ENCODE measurements at places on chromosomes 11 and 22.
A peak's percentile ranks its signal among the peaks of the same experiment; 100 is the strongest.

GRCh38 chr22:45164270-45165088, 754 bp downstream of the NUP50 start:
- no peak for DNase-seq

- DNase-seq = no peak
Measured at GRCh38 chr11:114886644-114887265, 208.4 kb downstream of the NXPE2 start.

DNA sequence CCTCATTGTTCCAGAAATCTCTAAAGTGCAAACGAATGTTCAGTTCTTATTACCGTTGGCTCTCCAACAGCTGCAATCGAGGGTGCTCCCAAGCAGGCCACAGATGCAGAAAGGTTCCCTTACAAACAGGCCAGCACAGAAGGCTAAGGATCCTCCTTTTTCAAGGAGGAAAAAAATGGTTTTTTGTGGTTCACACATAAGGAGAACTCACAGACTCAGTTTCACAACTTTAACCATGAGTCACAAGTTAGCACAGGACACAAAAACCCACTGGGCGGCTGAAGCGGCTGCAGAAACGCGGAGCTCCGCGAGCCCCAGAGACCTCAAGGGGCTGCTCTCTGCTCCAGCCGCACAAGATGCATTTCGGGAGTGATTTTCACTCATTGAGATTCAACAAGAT, 98.2 kb upstream of the PRR5 start:
- no peak for DNase-seq

- no peak for DNase-seq
Measured at GRCh38 chr22:41458161-41458728, 10.2 kb downstream of the PHF5A start.

- DNase-seq = no peak
Measured at GRCh38 chr22:27489178-27489675, 312.3 kb downstream of the MN1 start.

DNA sequence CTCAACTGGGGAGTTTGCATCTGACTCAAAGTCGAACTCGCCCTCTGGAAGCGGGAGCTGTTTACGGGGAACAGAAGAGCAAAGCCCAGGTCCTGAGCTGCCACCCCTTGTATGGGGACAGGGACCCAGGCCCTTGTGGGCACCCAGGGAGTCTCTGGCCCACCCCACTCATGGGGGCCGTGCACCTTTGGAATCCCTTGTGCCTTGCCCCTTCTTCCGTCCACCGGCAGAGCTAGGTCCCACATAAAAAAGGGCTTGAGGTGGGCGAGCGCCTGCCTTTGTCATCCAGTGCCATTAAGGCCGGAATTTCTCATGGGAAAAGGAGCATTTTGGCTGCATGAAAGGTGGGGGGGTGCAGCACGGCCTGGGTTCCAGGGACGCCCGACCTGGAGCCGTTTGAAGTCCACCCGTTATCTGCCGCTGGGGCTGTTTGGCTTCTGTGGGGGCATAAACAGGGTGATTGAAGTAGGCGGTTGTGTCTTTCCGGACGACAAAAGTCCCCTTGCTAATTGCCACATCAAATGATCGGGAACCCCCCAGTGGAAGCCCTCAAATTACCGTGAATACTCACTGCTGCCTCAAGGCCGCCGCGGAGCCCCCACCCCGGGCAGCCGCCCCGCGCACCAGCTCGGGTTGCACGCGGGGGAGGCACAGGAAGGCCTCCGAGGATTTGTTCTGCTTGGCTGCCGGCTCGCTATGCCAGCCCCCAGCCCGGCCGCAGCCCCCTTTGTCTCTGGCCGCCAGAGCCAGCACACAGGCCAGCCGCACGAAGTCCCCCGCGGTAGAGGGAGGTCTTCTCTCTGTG, 49.0 kb upstream of the FGF3 start:
- DNase-seq = peak; percentile 79

GRCh38 chr11:128375961-128376360, 211.4 kb downstream of the ETS1 start:
- DNase-seq = no peak

DNA sequence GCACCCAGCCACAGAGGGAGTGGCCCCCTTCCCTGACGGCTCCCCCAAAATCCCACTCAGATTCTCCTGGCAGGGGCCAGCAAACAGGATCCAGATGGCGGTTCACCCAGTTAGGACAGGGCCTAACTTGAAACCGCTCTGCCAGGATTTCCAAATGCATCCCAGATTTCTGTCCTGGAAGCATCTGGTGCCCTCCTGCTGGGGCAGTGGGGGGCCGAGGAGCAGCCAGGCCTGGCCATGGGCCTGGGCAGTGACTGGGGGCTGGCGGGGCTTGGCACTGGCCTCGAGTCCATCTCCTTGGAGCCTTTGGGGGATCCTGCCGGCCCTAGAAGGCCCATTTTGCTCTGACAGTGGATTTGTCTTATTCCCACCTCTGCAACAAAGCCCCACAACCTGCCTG, 17.9 kb upstream of the EMID1 start:
- DNase-seq = no peak

DNA sequence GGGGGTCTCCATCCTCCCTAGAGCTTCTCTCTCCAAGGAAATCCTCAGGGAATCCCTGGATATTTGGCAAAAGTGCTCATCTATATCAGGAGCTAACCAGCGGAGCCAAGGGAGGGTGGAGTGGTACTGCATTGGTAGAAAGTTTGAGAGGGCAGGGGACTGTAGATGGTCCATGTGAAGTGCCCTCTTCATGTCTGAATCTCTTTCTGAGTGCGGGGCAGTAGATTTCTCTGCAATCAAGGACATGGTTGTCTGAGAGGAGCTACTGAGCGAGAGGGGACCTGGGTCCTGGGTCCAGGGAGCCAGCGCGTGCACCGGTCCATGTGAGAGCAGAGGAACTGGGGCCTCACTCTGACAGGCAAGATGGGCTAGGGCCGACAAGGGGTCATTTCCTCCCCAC, 701 bp downstream of the DIXDC1 start:
- DNase-seq = no peak

GRCh38 chr11:45142241-45143055, 4.0 kb upstream of the PRDM11 start:
- no peak for DNase-seq

DNA sequence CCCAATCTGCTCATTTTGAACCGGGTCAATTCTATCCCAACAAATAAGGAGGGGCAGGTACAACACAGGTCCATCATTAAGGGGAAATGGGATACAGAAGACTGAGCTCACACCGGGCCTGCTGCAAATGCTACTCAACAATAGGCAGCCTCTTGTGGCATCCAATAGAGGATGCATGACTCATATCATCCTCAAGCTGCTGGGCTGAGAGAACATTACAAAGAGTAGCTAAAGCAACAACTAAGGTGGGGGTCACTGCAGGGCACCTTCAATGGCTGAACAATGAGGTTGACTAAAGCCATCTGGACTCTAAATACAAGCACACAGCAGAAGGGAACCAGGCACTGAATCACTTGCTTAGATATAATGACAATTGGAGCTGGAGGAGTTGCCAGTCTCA, 130.1 kb upstream of the SYN3 start:
- DNase-seq = no peak

DNA sequence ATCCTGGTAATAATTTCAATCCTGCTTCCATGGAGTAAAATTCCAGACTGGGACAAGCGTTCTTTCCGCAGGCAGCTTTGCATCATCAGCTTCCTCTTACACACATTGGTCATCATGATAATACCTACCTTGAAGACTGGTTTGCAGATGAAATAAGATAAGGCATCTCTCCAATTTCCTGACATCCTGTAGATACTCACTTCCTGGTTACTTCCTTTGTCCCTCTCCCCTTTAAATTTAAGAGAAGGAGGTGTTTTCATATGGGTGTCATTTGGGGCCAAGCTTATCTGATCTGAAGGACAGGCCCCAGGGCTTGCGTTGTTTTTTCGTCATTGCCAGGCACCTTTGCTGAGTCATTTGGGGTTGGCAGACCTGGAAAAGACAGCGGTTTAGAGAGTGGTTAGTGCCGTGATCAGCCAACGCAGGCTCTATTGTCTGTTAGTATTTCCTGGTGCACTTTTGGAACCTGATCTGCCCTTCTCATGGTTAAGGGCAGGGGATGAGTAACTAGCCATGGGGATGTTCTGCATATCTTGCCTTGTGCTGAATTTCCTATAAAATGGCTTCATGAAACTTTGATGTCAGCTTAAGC, 24.1 kb downstream of the GRAMD1B start:
- no peak for DNase-seq

GRCh38 chr11:8271106-8271886, 7.6 kb upstream of the LMO1 start:
- peak; percentile 6 for DNase-seq

DNA sequence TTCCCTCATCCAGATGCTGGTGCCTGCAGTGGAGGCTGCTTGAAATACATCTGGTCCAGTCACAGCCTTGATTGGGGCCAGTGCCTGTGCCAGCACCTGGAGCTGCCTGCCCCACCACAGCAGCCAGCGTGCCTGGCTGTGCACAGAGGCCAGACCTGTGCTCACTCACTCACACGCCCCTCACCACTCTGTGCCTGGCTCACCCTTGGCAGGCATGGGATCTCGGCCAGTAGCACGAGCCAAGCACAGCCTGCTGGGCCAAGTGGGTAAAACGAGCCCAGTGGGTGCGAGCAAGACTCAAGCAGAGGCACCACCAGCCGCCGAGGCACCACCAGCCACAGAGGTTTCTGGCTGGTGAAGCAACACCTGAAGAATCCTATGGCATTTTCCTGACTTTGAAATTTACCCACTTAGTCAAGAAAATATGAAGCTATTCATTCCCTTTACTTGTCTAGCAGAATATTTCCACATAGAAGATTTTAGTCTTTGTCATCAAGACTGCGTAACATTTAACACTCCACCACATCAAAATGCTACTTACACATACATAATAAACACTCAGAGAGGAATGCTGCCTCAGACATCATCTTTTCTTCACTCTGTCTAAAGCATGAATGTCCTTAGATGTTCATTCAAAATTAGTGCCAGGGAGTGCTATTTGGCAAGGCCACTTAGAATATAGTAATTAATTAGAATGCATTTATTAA, 424.3 kb upstream of the FAT3 start:
- no peak for DNase-seq

DNA sequence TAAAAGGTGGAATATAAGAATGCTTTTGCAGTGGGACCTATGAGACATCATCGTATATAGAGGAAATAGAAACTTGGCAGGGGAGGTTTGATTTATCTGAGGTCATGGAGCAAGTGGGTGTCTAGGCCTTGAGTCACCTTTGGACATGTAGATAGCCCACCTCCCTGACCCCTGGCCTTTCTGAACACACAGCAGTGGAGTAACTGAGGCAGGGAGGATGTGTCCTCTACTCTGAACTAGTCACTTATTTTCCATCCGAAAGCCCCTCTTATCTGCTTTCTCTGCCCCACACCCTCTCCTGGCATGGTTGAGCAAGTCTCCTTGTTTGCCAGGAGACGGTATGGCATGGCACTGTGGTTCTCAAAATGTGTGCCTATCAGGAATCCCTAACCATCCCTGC, 7.9 kb downstream of the CD82 start:
- DNase-seq = no peak

GRCh38 chr11:105609341-105609781, 512 bp upstream of the GRIA4 start:
- no peak for DNase-seq

GRCh38 chr11:24592360-24592759, 95.5 kb downstream of the LUZP2 start:
- no peak for DNase-seq

DNA sequence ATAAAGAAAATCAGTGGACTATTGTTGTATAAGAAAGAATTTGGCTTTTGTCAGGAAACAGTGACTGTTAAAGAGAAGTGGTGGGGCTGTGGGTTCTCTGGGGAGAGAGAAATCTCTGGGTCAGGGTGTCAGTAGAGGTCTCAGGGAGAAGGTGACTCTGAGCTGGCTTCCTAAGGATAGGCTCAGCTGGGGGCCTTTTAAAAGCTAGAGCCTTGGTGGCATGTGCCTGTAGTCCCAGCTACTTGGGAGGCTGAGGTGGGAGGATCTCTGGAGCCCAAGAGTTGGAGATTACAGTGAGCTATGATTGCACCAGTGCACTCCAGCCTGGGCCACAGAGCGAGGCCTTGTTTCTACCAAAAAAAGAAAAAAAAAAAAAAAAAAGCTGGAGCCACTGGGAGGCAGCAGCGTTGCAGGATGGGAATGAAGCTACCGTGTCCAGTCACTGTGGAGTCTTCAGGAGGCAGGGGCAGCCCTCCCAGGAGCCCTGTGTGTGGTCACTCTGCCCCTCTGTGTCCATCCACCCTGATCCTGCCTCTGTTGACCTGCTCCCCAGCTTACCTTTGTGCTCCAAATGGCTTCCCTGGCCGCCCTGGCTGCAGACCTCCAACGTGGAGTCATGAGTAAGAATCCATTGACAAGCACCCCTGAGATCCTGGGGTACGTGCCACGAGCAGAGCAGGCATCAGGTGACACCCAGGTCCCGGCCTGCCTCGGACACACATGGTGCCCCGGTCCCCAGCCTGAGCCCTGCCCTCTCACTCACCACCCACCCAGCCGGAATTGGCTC, 5.4 kb upstream of the MIF start:
- peak; percentile 64 for DNase-seq

DNA sequence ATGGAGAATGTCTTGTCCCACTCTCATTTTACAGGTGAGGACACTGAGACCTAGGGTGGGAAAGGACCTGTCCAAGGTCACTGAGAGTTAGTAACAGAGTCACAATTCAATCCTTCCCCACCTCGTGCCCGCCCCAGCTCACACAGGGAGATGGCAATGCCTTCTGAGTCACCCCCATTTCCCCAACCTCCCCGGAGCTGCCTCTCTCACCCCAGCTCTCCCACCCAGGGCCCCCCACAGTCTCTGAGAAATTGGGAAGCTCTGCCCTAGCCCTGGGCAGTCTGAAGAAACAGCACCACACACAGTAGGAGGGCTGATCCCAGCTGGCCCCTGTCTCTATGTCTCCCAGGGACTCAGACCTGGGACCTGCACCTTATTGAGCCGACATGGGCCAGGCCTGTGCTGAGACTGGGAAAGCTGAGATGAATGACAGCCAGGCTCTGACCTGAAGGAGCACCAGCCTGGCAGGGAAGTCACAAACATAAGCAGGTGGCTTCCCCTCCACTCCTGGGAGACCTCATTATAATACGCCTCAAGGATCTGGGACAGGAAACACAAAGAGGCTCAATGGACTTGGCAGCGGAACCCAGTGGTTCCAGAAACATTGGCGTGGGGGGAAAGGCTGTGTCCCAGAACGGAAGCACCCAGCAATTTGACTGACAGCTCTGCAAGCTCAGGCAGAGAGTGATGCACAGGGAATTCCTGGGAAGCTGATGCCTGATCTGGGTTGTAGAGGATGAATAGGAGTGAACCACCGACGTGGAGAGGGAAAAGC, 51.0 kb downstream of the CD6 start:
- no peak for DNase-seq

DNA sequence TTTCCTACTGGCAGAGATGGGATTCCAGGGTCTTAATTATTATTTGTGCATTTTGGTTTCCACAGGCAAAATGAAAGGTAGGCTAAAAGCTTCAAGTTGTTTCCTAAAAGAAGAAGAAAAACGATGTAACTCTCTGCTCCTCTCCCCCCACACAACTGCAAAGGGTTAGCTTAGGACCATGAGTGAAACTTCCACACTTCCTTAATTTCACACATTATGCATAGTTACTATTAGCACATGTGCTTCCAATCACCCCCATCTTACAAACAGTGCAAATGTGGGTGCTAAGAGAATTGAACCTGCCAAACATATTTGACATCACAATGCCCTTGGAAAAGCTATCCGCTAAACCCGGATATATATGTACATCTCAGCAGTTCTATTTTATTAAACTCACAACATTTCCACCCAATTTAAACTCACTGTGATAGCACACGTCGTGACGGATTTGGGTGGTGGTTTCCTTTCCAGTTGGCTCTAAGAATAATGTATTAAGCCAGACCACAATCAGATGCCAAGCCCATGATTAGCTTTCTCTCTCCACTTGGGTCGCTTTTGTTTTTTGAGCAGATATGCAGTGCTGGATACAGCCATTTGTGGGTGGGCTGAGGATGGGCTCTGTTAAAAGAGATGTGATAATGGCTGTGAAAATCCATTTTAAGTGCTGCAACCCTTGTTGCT, 245.0 kb upstream of the POU2AF2 start:
- DNase-seq = no peak
